ENCODE measurements at places on chromosomes 4 and X.

- no peak for DNase-seq
Measured at GRCh38 chr4:26936284-26937065, 75.8 kb downstream of the STIM2 start.

DNA sequence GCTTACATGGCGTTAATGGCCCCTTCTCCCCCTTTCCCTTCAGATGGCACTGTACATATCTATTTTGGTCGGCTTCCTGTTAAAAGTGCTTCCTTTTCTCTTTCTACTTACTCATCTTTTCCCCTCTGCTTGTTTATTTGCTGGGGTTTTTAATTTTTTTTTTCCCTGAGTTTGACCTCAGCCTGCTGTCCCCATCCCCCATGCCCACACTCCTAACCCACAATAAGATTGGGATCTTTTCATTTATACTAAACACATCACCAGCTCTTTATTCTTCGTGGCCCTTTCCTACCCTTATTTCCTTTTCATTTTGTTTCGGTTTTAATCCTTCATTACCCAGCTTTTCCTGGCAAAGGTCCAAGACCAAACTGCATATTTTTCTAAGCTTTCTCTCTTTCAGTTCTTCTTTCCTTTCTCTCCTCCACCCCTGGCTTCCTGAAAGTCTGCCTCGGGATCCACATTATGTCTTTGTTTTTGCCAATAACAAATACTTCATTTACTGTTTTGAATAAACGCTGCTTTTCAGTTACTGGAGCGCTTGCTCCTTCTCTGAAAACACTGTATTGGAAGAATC lies 152.0 kb upstream of the USP9X start:
- DNase-seq = no peak

- peak; percentile 64 for DNase-seq
Measured at GRCh38 chr4:10096201-10096977, 20.2 kb downstream of the WDR1 start.

- DNase-seq = no peak
Measured at GRCh38 chrX:38108364-38108763, 102.0 kb downstream of the SYTL5 start.

DNA sequence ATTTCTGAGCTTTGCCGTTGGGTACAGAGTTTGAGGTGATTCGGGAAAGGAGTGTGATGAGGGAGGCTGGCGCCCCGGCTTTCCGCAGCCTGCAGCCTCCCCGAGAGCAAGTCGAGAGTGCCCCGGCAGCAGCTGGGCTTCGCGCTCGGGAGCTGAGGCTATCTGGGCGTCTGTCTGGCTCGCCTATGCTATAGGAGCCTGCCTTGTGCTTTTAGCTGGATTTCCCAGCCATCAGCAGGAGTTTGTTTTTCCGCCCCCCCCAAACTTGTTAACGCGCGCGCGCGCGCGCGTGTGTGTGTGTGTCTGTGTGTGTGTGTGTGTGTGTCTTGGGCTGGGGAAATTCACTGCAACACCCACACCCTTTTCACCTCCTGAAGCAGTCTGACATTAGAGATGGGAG lies 765 bp upstream of the DGKK start:
- no peak for DNase-seq

DNA sequence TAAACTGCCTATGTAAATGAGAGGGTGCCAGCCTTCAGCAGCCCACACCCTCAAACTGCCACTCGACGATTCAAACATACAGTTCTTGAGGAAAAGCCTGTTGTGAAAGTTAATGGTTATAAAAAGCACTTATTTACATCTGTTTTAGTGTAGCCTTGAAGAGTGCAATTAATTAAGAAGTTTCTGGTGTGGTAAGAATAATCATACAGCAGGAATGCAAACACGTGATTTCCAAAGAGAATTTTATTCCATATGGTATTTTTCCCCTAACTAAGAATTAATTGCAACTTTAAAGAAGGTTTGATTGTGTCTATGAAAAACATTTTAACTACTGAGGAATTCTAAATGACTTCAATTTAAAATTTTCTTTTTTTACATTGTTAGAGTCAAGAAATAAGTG lies 176.3 kb upstream of the PITX2 start:
- DNase-seq = no peak

GRCh38 chrX:41082783-41083182 lies 2.5 kb upstream of the USP9X start:
- no peak for DNase-seq

DNA sequence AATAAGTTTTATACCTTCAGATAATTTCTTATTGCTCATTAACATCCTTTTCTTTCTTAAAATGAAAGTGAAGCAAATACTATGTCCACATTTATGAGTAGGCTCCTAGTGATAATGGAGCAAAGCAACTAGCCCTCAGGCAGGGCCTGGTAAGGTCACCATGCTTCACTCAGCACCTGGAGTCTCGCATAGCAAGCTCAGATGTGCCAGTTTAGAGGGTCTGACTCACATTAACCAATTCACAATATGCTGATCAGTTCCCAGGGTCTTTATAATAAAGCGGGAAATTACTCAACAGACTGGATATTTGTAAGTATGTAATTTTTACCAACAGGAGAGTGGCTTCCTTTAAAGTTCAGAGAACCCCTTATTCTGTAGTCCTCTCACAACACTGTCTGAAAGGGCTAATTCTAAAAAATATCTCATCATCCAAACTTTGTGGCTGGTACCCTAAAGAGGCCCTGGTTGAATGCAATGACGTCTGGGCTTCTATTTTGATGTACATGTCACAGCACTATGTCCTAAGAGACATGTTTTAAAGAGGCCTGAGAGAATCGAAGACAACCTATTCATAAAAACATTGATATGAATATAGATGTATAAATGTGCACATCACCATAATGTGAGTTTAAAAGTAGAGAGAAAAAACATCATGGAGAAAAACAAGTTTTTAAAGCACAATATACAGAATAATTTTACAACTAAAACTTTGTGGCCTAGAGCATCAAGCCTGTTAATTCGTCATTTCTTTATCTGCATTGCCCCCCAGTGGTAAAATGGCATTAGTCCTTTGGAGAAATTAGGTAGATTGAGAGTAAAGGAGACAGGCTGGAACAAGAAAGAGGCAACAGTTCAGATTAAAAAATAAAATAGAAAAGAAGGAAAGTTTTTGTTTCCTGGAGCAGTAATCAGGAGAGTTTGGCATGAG lies 44.3 kb downstream of the IL21 start:
- DNase-seq = no peak

DNA sequence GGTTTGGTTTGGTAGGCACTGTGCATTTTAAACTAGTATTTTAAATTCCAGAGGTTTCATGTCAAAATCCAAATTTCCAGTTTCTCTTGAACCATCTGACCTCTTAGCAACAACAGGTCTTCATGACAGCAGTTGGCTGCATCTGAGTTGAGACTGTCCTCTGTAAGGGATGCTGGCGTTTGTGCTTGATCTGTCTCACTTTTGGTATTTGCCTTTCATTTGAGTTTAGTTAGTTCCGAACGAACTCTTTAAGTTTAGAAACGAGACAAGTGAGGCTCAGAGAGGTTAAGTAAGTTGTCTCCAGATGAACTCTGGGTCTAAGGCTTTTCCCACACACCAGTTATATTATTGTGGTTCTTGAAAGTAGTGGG lies 29.1 kb downstream of the SPARCL1 start:
- no peak for DNase-seq

- DNase-seq = no peak
Measured at GRCh38 chr4:100295792-100296191, 105.5 kb upstream of the DDIT4L start.

DNA sequence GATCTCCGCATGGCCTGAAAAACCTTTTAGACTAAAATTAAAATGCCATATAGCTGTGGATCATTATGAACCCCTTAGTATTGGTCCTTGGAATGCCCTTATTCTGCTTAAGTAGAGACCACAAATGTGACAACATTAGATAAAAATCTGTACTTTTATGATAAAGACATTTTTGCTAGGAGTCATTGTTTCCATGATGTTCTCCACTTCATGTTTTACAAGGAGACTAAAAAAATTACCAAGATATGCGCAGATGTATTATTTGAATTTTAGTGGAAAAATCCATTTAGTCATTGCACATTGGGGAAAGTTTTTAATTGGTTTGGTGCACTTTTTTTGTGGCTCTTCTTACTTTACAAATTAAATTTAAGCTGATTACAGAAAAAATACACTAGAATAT lies 85.1 kb upstream of the HPRT1 start:
- no peak for DNase-seq

- DNase-seq = peak; percentile 54
Measured at GRCh38 chrX:39477762-39478120, 620.0 kb downstream of the BCOR start.

GRCh38 chr4:15414551-15415091 lies 13.2 kb upstream of the C1QTNF7 start:
- peak; percentile 55 for DNase-seq

Measured in bone marrow (tissue), 2 donors.